WTC11 (cell line): ENCODE measurements at places on chromosomes 6 and 20. TPM values are rescaled to one million over a fixed set of nuclear protein-coding genes. Genes with fewer than 3 reads are reported as not detected.

DNA sequence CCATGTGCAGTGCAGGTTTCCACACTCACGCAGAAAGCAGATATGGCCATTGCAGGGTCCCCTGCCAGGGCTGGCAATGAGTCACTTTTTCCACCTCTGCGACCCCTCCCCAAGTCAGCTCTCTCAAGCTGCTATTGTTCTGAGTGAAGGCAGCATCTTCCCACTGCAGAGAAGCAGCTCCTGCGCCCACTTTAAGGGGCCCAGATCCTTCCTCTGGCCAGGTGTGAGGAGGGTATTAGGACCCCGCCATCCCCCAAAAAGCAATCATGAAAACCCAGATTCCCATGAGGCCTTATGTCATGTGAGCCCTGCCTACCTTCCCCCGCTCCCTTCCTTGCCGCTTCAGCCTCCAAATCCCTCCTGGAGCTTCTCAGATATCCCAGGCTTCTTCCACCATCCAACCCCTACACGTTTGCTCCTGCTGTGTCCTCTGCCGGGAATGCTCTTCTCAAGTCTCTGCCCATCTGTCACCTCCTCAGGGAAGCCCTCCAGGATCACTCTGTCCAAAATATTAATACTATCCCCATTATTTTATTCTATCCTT is 220.3 kb downstream of the NFATC2 start:
- no peaks in the 10 kb centered on the region; the same call in 1 of the 2 replicates for H3K36me3 ChIP-seq
- DNase-seq, result peak; percentile 22
- H3K27ac ChIP-seq, result no peak overlapping the region

- no peak for DNase-seq
- H3K27ac ChIP-seq, result no peak overlapping the region
- H3K27me3 ChIP-seq, result no peaks in the 10 kb centered on the region
- H3K4me1 ChIP-seq, result no peaks in the 10 kb centered on the region
- peaks cover 4% of the 10 kb centered on the region for H3K36me3 ChIP-seq
These were observed 45.9 kb downstream of the CD164 start for GRCh38 chr6:109336221-109336961.

GZF1 gene
- total RNA-seq, result 9.5 to 11.2 TPM (median 10.1 TPM) in 3 replicates

- no peak for DNase-seq
- H3K4me3 ChIP-seq, result no peak overlapping the region
- H3K27me3 ChIP-seq, result no peaks in the 10 kb centered on the region
- H3K4me1 ChIP-seq, result peaks cover 52% of the 10 kb centered on the region
- H3K36me3 ChIP-seq, result 0 out of 2 replicates have a peak, but pooled peaks cover 5% of the 10 kb centered on the region
These were observed 237.1 kb upstream of the CITED2 start for GRCh38 chr6:139611327-139612134.

CNR1 gene
- total RNA-seq, result 0.23 to 0.48 TPM (median 0.25 TPM) in 3 replicates

ADAM33 gene
- total RNA-seq, result 5.3 to 7.1 TPM (median 7.0 TPM) in 3 replicates

ADGRF4 gene
- not detected in 3 replicates for total RNA-seq

DNA sequence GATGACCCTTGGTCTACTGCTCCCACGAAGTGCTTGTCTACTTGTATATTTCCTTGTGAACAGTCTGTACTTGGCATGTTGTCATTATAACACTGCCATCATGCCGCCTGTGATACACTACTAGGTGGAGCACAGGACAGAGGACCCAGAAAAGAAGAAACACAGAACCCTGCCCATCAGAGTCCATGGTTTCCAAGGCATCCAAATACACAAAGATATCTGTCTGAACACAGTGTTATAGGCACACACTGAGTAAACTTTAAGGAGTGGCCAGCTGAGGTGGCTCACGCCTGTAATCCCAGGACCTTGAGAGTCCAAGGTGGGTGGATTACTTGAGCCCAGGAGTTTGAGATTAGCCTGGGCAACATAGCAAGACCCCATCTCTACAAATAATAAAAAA is 110.5 kb upstream of the SLC2A12 start:
- no peak overlapping the region for H3K27ac ChIP-seq
- no peaks in the 10 kb centered on the region for H3K27me3 ChIP-seq
- DNase-seq, result no peak
- H3K4me3 ChIP-seq, result no peak overlapping the region
- peaks cover 12% of the 10 kb centered on the region for H3K36me3 ChIP-seq

DNA sequence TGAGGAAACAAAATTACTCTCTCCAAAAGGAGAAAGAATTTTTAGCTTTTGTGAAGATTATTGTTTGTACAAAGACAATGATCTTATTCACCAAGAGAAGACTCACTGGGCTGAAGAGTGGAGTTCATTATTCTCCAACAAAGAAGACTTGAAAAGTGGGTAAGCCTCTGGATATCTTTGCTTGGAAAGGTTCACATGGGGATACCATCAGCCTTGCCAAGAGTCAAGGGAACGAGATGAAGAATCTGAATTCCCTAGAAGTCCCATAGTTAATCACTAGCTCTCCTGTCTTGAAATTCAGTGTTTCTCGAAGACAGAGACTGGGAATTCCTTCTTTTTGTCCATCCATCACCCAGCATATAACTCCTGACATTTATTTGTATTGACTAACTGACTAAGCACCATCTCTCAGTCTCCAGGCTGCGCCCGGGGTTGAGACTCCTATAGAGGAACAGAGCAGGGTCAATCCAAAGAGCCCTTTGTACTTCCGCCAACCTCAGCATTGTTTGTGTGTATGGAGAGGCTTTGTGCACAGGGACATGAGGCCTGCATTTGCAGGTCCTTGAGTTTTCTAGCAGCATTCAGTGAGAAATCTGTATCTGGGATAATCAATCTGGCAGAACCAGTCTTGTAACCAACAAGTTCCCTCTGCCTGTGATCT is 461.9 kb downstream of the KIF16B start:
- DNase-seq, result no peak
- no peak overlapping the region for H3K27ac ChIP-seq
- peaks cover 7% of the 10 kb centered on the region for H3K4me1 ChIP-seq
- H3K4me3 ChIP-seq, result no peak overlapping the region

GRCh38 chr6:100392423-100392822 is 72.3 kb downstream of the SIM1 start:
- no peak overlapping the region for H3K27ac ChIP-seq
- H3K4me3 ChIP-seq, result no peak overlapping the region
- H3K27me3 ChIP-seq, result no peaks in the 10 kb centered on the region
- no peak for DNase-seq
- H3K4me1 ChIP-seq, result no peaks in the 10 kb centered on the region

SOBP gene
- 6.6 to 10.1 TPM (median 7.6 TPM) in 3 replicates for total RNA-seq

- peaks cover 57% of the 10 kb centered on the region for H3K4me1 ChIP-seq
- H3K27ac ChIP-seq, result no peak overlapping the region
- peaks cover 12% of the 10 kb centered on the region; the same call in 1 of the 2 replicates for H3K27me3 ChIP-seq
- DNase-seq, result no peak
- H3K4me3 ChIP-seq, result no peak overlapping the region
- no peaks in the 10 kb centered on the region for H3K36me3 ChIP-seq
These were observed 42.1 kb downstream of the MDFI start for GRCh38 chr6:41680182-41680965.

DNA sequence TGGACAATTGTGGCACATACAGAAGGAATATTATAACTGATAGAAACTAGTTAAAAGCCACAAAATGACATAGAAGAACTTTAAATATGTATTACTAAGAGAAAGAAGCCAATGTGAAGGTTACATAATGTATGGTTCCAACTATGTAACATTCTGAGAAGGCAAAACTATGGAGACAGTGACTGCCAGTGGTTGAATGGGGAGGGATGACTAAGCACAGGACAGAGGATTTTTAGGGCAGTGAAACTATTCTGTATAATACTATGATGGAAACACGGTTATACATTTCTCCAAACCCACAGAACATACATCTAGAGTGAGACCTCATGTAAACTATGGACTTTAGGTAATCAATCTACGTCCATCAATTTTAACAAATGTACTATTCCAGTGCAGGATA is 22.4 kb downstream of the SYNCRIP start:
- H3K27ac ChIP-seq, result peak overlapping the region; percentile 35
- H3K36me3 ChIP-seq, result peaks cover 93% of the 10 kb centered on the region
- H3K27me3 ChIP-seq, result no peaks in the 10 kb centered on the region
- DNase-seq, result no peak

DNA sequence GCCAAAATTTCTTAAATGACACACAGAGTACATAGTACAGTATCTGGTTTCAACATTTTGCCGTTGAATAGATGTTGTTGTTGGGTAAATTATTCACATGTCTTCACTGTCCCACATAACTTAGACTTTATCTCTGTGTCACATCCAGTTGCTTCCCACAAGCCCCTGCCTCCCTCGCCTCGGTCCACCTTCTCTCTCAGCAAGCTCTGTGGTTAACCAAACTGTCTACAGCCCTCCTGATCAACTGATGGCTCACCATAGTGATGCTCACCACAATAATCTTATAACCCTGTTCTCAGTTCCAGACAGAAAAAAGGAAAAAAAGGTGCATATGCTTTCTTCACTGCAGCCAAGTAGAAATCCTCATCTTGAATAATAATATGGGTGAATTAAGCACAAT is 23.0 kb downstream of the IL17F start:
- H3K36me3 ChIP-seq, result no peaks in the 10 kb centered on the region
- DNase-seq, result no peak
- no peaks in the 10 kb centered on the region for H3K27me3 ChIP-seq
- peak overlapping the region; percentile 11; the same call in 1 of the 2 replicates for H3K27ac ChIP-seq

- no peak for DNase-seq
- H3K4me1 ChIP-seq, result peaks cover 29% of the 10 kb centered on the region
- peaks cover 17% of the 10 kb centered on the region for H3K27me3 ChIP-seq
- H3K27ac ChIP-seq, result no peak overlapping the region
- H3K36me3 ChIP-seq, result peaks cover 13% of the 10 kb centered on the region
These were observed 267.2 kb upstream of the ECI2 start for GRCh38 chr6:4402477-4402976.

- no peaks in the 10 kb centered on the region for H3K27me3 ChIP-seq
- no peak for DNase-seq
- H3K4me3 ChIP-seq, result no peak overlapping the region
- H3K4me1 ChIP-seq, result peaks cover 36% of the 10 kb centered on the region
- H3K27ac ChIP-seq, result peak overlapping the region; percentile 34
- peaks cover 10% of the 10 kb centered on the region; the same call in 1 of the 2 replicates for H3K36me3 ChIP-seq
These were observed 34.9 kb downstream of the BCL2L1 start for GRCh38 chr20:31687777-31688176.

PAX1 gene
- not detected in 3 replicates for total RNA-seq

MRAP2 gene
- 4.8 to 5.2 TPM (median 4.9 TPM) in 3 replicates for total RNA-seq

DNA sequence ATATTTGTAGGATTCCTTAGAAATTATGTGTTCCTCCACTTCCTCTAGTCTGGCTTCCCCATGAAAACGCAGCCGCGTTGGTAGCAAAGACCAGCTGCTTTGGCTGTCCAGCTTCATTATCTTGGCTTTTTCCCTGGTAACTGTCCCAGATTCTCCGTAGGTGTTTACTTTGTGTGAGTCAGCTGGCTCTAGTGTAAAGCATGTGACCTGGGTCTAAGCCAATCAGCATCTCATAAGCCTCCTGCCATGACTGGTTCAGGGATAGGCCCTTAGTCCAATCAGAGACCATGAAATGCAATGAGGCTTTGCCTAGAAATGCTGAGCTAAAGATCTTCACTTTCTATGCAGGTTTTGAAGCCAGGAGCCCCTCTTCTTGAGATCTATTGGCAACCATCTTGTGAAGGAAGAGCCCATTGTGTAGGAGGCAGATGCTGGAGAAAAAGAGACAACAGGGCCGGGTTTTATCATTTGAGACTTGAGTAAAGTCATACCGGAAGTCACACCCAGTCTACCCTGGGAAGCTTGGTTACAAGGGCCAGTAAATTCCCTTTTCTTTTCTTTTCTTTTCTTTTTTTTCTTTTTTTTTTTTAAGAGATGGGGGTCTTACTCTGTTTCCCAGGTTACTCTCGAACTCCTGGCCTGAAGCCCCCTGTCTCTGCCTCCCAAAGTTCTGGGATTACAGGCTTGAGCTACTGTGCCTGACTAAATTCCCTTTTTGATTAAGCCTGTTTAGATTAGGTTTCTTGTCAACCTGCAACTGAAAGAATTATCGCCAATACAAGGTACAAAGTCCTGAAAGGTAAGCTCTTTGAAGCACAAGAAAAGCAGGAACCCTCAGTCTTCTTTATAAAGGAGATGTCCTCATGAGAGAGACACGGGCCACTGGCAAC is 256.5 kb upstream of the RREB1 start:
- peaks cover 3% of the 10 kb centered on the region for H3K4me1 ChIP-seq
- no peak overlapping the region for H3K27ac ChIP-seq
- no peak for DNase-seq

DNA sequence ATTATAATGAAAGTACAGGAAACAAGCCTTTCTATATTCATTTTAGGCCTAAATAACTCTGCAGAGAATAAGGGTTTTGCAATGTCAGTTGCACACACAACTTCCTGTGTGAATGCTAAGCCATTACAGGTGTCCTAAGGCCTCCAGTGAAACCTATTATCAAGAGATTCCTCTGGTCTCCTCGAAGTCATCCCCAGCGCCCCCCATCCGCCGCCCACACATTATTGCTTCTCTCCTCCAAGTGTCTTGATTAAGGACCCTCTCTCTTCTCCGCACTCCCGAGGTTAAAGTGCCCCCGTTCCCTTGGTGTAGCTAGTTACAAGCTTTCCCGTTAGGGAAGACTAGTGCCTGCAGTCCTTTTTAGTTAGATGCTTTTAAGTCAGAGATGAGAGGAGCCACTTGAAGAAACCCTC is 1.3 kb downstream of the HIVEP2 start:
- peaks cover 10% of the 10 kb centered on the region for H3K27me3 ChIP-seq
- peak overlapping the region; percentile 89; the same call in 1 of the 2 replicates for H3K27ac ChIP-seq
- H3K4me3 ChIP-seq, result peak overlapping the region; percentile 98
- peaks cover 53% of the 10 kb centered on the region for H3K4me1 ChIP-seq
- H3K36me3 ChIP-seq, result no peaks in the 10 kb centered on the region

NKAIN4 gene
- total RNA-seq, result 7.2 to 11.0 TPM (median 9.6 TPM) in 3 replicates

DNA sequence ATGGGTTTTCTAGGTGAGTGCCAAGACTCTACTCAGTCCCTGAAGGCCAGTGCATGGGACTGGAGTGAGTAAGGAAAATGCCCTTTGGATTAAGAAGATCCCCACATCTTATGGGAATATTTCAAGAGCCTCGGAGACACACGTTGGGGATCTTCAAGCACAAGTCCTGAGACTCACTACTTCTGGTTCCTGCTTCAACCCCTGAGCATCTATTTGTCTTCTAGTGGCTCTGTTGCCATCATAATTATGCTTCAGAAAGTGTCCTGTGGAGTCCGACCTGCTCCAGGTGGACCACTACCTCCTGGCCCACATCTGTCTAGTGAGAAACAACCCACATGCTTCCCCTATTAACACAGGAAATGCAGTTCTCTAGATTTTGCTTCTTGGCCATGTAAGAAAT is at the start of gene OR5V1:
TSS of gene OR5V1 (minus strand) at position 101 of the 400 bp plus-strand sequence. CDS start 12,670 bp downstream, outside the sequence.
- no peak for DNase-seq
- H3K36me3 ChIP-seq, result no peaks in the 10 kb centered on the region
- no peak within 1 kb of the TSS for H3K4me3 ChIP-seq
- no peaks in the 10 kb centered on the region for H3K4me1 ChIP-seq
